T-helper 17 cell (primary cell): ENCODE measurements at places on chromosomes 6 and 20. TPM values are rescaled to one million over a fixed set of nuclear protein-coding genes. Genes with fewer than 3 reads are reported as not detected.

The GSTA2 gene
- not detected for total RNA-seq

The OR11A1 gene
- total RNA-seq = not detected

The ZNF334 gene
- 0.27 TPM for total RNA-seq

The UNC5CL gene
- 4.9 TPM for total RNA-seq

The TRIM10 gene
- not detected for total RNA-seq

The DACT2 gene
- not detected for total RNA-seq

The PNLDC1 gene
- total RNA-seq = not detected

The CDKN1A gene
- 180 TPM for total RNA-seq

The SNRNP48 gene
- total RNA-seq = 9.6 TPM

The PLG gene
- not detected for total RNA-seq

The BMP2 gene
- 0.07 TPM for total RNA-seq

The SLC35D3 gene
- 1.6 TPM for total RNA-seq

The PRL gene
- not detected for total RNA-seq

The PRRT1 gene
- total RNA-seq = 0.50 TPM

The CDC5L gene
- 24.7 TPM for total RNA-seq

The ATP6V1G2 gene
- total RNA-seq = 1.4 TPM

The SGK2 gene
- 0.52 TPM for total RNA-seq

The ADGRF1 gene
- total RNA-seq = not detected

The ZSCAN26 gene
- total RNA-seq = 14.9 TPM

The OLIG3 gene
- 0.12 TPM for total RNA-seq
